ENCODE measurements at places on chromosomes 2 and 18.

DNA sequence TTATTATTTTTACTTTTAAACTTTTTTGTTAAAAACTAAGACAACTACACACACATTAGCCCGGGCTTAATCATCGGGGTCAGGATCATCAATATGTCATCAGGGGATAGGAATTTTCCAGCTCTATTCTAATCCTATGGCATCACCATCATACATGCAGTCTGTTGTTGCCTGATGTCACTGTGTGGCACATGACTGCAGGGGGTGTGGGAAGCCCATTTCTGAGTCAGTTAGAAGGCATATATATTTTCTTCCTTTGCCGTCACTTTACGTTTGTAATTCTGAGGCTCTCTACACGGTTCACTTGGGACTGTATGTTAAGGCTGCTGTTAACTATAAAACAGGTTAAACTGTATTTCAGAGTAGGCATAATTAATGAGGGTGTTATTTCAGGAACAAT lies 144.4 kb upstream of the ITGA6 start:
- DNase-seq, result no peak

GRCh38 chr2:203225423-203226039 lies 13.3 kb upstream of the CYP20A1 start:
- no peak for DNase-seq

GRCh38 chr2:120825370-120826259 lies 89.9 kb downstream of the GLI2 start:
- peak; percentile 44 for DNase-seq

- DNase-seq, result no peak
Observed at GRCh38 chr2:16302431-16303272, 362.3 kb downstream of the MYCN start.

DNA sequence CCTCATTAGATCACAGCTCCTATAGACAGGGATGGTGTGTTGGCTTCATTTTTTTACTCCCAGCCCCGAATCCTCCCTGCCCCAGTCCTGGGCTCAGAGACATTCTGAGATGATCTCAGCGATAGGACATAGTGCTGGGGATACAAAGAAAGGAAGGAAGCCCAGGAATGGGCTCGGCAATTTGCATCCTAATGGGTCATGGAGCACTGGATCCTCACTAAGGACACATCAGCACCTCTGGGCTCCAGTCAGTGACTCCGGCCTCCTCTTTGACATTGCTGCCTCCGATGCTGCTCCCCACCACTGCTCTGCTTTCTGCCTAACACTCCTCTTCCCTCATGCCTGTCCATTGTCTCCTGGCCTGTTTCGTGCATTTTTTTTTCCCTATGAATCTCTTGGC lies 489.1 kb downstream of the STK39 start:
- DNase-seq, result no peak

- no peak for DNase-seq
Observed at GRCh38 chr2:236568068-236568921, 1.3 kb upstream of the ACKR3 start.

- no peak for DNase-seq
Observed at GRCh38 chr2:159933727-159934049, 128.7 kb downstream of the PLA2R1 start.

DNA sequence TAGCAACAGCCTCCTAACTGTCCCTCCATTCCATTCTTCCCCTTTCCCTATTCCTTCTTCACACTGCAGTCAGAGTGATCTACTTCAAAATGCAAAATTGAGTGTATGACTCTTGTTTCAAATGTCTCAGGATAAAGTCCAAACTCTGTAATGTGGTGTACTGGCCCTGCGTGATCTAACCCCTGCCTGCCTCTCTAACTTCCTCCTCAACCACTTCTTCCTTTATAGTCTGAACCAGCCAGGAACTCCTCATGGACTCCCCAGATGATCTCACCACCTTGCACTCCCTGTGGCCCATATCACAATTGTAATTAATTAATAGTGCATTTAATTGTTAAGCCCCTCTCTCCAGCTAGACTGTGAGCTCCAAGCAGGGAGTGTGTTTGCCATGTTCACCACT lies 3.1 kb upstream of the B3GNT2 start:
- DNase-seq, result no peak

- no peak for DNase-seq
Observed at GRCh38 chr2:36545871-36546416, 52.0 kb downstream of the FEZ2 start.

GRCh38 chr2:60459851-60460250 lies 93.6 kb downstream of the BCL11A start:
- no peak for DNase-seq

GRCh38 chr18:55069497-55069896 lies 110.2 kb upstream of the CCDC68 start:
- no peak for DNase-seq

- no peak for DNase-seq
Observed at GRCh38 chr2:207055257-207055656, 110.5 kb downstream of the KLF7 start.

GRCh38 chr2:35503738-35504199 lies 851.8 kb upstream of the CRIM1 start:
- no peak for DNase-seq

DNA sequence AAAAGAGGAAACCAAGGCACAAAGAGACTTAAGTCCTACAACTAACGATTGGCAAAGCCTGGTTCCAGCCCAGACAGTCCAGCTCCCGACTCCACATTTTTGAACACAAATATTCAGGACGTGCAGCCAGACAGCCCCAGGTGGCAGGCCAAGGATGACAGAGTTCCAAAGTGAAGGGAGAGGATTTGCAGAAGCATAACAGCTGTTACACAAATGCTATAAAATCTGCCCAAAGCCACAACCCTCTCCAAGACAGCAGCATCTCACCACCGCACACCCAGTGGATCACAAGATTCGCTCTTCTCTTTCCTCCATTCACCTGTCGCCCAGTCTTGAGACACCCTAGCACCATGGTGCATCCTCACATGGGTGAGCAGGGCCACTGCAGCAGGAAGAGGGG lies 227.1 kb upstream of the ID2 start:
- DNase-seq, result no peak

- no peak for DNase-seq
Observed at GRCh38 chr2:217475101-217475500, 527.7 kb downstream of the TNS1 start.

GRCh38 chr18:42773870-42774269 lies 341.6 kb downstream of the RIT2 start:
- DNase-seq, result no peak

GRCh38 chr18:31684279-31685096 lies at the start of gene B4GALT6:
TSS of gene B4GALT6 (minus strand) at chr18:31684581. CDS start at chr18:31684426, 155 bp downstream.
- DNase-seq, result no peak

- DNase-seq, result no peak
Observed at GRCh38 chr2:102764083-102764482, 2.3 kb downstream of the TMEM182 start.

DNA sequence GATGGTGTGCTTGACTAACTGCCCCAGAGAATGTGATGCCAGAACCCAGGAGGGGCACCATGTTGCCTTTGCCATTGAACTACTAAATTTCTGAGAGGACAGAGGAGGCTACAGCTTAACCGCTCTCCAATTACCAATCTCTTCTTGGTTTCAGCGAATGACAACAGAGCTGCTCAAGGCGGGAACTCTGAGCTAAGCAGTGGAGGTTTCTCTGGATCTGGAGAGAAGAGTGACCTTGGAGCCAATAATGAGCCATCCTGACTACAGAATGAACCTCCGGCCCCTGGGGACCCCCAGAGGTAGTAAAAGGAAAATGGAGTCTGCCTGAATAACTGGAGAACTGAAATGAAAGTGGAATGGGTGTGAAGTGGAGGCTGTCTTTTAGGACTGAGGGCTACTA lies 53.2 kb downstream of the DIS3L2 start:
- no peak for DNase-seq

- no peak for DNase-seq
Observed at GRCh38 chr2:112820343-112820742, 16.2 kb downstream of the IL1B start.

GRCh38 chr18:26771524-26771923 lies 94.0 kb downstream of the AQP4 start:
- DNase-seq, result no peak

DNA sequence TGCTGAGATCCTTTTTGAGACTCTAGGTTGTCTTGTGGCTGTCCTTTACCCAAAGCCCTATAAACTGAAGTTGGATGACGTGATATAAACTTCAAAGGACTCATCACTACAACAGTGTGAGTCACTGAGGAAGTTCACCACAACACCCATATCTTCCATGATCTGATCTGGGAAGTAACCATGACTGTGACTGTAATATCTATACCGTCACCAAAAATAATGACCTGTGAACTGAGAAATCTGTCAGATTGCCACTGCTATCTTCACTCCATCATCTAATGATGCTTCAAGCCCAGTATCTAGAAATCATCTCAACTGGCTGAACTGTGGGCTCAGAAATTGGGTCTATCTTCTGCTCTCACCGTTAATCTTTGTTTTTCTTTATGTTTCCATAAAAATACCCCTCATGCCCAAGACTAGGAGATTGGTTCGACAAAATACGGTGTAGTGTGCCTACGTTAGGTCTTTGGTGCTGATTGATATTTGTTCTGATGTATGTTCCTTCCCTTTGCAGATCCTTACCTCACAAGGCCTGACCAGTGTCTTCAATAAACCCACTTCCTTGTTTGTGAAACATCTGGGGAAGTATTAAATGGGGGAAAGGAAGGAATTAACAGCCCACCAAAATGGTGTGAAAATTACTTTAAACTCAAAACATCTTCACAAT lies 78.2 kb downstream of the MYL12B start:
- DNase-seq, result no peak

GRCh38 chr2:99777656-99778290 lies 288.0 kb upstream of the REV1 start:
- DNase-seq, result no peak

DNA sequence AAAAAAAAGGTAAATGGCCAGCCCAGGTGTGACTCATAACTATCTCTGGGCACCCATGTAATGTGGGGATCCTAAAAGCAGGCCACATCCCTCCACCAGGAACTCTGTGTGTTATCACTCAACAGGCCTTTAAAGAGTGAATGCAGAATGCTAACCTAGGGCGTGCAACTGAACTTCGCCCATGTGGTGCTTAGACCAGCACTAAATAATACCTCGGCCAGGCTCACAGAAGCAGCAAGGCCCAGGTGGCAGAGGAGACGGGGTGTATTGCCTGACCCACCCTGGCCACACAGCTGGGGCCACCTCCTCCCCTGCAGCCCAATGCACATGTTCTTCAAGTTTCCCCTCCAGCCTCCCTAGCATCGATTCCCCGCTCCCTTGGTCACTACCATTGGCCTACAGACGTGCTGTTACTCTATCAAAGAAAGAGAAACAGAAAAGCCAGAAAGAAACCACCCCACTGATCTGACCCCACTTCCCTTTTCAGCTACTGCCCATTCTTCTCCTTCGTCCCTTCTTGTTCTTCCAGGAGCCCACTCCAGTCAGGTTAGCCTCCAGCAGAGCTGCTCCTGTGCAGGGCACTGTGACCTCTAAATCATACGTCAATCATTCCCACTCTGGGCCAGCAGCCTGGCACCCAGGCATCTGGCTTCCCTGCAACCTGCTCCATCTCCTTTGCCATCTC lies 22.0 kb downstream of the FAM178B start:
- no peak for DNase-seq

- no peak for DNase-seq
Observed at GRCh38 chr2:136375017-136375901, 257.3 kb upstream of the CXCR4 start.

DNA sequence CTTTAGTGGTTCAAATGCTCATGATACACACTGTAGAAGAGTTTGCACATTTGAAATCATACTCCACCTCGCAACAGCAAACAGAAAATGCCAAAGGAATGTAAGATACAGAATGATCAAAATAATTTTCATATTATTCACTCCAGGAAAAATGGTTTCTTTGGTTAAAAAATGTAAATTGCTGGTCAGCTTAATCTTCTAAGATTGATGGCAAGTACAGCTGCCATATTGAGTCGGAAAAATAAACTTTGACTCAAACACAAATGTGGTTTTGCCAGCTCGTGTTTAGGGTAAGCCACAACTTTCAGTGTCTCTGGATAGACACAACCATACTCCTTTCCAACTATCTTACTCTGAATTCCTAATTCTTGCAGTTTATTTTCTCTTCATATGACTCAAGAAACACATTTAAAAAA lies 154.9 kb upstream of the SMIM21 start:
- no peak for DNase-seq

GRCh38 chr2:169065422-169065821 lies 3.9 kb upstream of the DHRS9 start:
- no peak for DNase-seq

DNA sequence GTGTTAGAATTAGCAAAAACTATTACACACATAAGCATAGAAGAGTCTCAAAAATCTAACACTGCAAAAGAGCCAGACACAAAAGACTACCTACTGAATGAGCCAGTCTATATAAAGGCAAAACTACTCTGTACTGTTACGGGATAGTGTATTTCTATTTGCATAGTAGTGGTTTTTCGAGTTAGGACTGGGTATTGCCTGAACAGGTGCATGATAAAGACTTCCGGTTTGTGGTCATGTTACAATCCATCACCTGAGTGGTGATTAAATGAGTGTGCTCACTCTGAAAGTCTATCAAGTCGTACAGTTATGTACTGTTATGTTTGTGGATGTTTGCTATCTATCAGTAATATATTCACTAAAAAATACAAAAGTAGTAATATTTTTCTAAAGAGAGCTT lies 523.3 kb upstream of the SYT4 start:
- no peak for DNase-seq

GRCh38 chr2:27074738-27075565 lies 3.5 kb upstream of the EMILIN1 start:
- no peak for DNase-seq

DNA sequence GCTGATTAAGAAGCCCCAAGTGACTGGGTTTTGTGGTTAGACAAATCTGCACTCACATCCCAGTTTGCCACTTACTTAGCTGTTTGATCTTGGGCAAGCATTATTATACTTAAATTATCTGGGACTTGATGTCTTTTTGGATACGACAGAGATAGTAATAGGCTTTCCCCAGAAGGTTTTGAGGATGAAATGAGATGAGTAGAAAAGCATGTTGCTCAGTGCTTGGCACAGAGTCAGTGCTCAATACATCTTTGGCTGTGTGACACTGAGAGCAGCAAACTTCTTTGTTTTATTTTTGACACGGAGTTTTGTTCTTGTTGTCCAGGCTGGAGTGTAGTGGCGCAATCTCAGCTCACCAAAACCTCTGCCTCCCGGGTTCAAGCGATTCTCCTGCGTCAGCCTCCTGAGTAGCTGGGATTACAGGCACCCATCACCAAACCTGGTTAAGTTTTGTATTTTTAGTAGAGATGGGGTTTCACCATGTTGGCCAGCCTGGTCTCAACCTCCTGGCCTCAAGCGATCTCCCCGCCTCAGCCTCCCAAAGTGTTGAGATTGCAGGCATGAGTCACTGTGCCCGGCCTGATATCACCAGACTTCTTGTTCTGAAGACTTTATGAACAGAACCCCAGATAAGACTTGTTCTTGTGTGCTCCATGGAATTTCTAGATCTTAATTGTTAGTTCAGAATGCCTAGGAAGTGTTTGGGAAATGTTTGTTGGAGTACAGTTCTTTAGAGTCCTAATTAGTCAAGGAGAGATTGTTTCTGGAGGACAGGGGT lies 521.2 kb downstream of the SLC4A3 start:
- DNase-seq, result no peak

GRCh38 chr18:9364242-9364641 lies 29.7 kb downstream of the TWSG1 start:
- no peak for DNase-seq
